ENCODE measurements at places on chromosomes 6 and 20. TPM values are rescaled to one million over a fixed set of nuclear protein-coding genes. Genes with fewer than 3 reads are reported as not detected.

The ZNF334 gene
- 0.52 TPM for total RNA-seq

The TNFRSF6B gene
- total RNA-seq: 0.64 TPM

- DNase-seq: no peak
These were observed 92.7 kb downstream of the CD40 start for GRCh38 chr20:46210672-46211330.

DNA sequence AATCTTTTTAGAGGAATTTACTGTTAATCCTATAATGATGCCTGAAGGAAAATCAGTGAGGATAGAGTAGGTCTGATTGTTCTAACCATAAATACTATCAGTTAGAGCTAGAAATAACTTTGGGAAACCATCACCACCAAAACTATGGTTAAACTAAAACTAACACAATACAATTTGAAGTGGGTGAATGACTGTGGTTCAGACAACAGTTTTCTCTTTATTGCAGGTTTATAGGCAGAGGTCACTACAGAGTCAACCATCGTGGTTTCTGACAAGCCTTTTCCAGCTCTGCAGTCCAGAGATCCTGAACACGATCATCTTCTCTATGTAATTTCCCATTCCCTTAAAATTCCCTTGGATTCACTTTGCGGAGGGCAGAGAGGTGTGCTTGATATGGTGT is 134.3 kb downstream of the IBTK start:
- no peak for DNase-seq

GRCh38 chr6:150183105-150183504 is 40.3 kb downstream of the PPP1R14C start:
- DNase-seq: no peak

The ZSCAN16 gene
- total RNA-seq: 2.2 TPM

The NKAPL gene
- 6.3 TPM for total RNA-seq

DNA sequence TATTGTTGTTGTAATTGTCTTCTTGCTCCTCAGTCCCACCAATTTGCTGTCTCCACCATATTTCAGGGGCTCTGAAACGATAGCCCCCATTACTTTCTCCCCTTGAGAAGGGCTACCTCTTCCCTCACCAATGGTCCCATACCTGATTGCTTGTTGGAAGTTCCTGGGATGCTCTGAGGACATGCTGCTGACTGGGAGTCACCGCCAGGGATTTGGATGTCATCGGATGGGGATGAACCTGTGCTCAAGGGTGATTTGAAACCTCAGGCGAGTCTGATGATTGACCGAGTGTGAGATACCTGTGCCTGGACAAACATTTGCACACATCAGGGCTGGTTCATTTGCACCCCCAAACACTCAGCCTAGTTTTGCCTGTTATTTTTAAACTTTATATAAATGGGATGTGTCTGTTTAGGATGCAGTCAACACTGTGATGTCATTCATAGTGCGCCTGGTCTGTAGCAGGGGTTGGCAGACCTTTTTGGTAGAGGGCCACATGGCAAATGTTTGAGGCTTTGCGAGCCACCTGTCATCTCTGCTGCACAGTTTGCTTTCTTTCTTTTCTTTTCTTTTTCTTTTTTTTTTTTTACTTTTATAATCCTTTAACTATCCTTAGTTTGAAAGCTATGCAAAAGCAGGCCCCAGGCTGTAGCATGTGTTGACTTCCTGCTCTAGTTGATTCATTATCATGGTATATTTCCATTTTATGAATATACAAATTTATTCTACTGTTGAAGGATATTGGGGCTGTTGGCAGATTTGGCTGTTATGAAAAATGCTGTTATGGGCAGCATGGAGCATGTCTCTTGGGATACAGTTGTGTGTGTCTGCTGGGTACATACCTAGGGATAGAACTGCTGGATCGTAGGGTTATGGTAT is 118.5 kb upstream of the PHACTR3 start:
- no peak for DNase-seq

The RNF182 gene
- 0.10 TPM for total RNA-seq

The HLA-DOB gene
- total RNA-seq: 0.32 TPM

The VWA7 gene
- total RNA-seq: 12.8 TPM

DNA sequence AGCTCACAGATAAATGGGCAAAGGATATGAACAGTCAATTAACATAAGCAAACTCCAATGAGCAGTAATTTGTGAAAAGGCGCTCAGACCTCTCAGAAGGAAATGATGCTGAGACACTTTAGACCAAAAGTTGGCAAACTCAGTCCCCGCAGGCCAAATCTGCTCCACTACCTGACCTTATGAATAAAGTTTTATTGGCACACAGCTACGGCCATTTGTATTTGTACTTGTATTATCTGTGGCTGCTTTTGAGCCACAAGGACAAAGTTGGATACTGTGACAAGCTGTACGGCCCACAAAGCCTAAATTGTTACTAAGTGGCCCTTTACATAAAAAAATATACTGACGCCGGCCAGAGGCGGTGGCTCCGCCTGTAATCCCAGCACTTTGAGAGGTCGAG is 167.0 kb downstream of the PREX1 start:
- no peak for DNase-seq

The CYP39A1 gene
- total RNA-seq: 5.9 TPM

GRCh38 chr20:10672624-10673127 is 1.1 kb downstream of the JAG1 start:
- peak; percentile 74 for DNase-seq

GRCh38 chr6:150191809-150192208 is 49.0 kb downstream of the PPP1R14C start:
- no peak for DNase-seq

DNA sequence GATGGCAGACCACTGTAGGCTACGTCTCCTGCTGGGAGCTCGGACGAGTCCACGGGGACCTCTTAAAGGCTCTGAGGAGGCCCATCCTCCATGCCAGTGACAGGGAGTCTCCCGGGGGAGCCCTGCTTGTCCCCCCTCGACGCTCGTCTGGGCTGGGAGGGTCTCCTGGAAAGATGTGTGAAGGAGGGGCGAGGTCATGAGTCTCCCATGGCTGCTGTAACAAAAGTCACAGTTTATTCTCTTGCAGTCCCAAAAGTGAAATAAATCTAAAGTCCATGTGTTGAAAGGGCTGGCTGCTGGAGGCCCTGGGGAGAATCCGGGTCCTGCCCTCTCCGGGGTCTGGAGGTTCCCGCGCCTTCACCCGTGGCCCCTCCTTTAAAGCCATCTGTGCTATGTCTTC is 67.1 kb upstream of the GATA5 start:
- DNase-seq: no peak

DNA sequence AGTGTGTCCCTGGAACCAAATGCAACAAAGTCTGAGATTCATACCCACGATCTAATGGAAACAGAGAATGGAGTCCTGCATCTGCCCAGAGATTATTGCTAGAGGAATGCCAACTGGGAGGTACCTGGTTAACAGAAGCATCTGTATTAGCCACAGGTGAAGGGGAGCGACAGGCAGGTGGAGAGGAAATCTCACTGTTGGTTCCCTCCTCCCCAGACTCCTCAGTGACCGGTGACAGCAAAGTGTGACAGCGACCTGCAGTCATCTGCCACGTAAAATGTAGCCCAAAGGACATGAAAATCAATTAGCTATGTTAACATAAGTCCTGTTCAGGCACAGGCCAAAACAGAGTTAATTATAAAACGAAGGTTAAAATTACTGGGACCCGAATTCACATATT is 336.6 kb downstream of the SYNE1 start:
- DNase-seq: no peak

DNA sequence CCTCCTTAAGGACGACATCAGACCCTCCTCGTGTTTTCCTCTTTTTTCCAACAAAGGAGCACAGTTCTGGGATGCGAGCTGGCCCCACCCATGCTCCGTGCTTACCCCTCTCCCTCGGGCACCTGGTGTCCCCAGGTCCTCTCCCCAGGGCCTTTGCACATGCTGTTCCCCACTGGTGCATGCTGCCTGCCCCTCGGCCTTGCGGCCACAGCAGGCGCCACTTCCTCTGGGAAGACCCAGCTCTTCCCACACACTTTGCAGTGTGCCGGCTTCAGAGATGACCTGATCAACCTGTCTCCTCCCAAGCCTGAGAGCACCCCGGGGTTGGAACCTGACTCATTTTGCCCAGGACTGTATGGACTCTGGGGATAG is 39.8 kb downstream of the GNAS-AS1 start:
- DNase-seq: no peak

GRCh38 chr6:128425856-128426255 is 94.5 kb downstream of the PTPRK start:
- no peak for DNase-seq

The TMEM244 gene
- total RNA-seq: not detected

The GJA10 gene
- total RNA-seq: not detected

GRCh38 chr6:118719351-118720124 is 68.1 kb upstream of the CEP85L start:
- DNase-seq: no peak

DNA sequence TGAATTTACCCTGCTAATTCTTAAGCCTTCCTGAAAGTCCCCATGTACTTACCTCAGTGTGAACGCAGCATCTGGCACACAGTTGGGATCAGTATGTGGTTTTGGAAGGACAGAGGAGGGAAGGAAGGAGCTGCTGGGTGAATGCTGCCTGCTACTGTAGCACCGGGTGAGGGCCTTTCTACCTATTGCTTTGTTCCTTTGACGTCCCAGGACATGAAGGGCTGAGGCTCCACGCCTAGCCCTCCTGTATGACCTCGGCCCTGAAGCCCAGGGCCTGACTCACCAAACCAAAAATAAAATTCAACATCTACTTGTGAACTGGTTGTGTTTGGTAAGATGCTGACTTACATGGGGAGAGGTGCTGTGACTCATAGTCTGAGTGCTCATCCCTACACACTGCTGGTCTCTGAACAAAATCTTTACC is 51.1 kb downstream of the ARID1B start:
- DNase-seq: no peak

The PCED1A gene
- total RNA-seq: 10.2 TPM

DNA sequence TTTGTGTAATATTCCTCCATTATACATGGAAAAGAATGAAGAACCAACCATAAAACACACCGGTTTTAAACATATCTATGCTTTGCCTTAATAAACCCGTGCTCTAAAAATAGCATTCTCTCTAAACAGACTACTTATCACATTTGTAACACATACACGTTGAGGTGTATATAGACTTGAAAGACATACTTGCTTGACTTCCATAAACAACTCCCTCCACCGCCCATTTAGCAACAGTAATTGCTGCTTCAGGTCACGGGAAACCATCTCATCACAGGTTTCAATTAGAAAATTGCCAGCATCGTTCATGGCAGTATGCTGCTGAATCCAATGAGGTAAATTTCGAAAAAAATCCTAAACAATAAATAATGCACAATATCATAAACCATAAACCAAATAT is 174.0 kb downstream of the SYNE1 start:
- DNase-seq: no peak

The OR2J3 gene
- total RNA-seq: not detected

The COL19A1 gene
- 1.4 TPM for total RNA-seq

The ULBP2 gene
- 0.84 TPM for total RNA-seq

The SLPI gene
- total RNA-seq: 21.9 TPM

DNA sequence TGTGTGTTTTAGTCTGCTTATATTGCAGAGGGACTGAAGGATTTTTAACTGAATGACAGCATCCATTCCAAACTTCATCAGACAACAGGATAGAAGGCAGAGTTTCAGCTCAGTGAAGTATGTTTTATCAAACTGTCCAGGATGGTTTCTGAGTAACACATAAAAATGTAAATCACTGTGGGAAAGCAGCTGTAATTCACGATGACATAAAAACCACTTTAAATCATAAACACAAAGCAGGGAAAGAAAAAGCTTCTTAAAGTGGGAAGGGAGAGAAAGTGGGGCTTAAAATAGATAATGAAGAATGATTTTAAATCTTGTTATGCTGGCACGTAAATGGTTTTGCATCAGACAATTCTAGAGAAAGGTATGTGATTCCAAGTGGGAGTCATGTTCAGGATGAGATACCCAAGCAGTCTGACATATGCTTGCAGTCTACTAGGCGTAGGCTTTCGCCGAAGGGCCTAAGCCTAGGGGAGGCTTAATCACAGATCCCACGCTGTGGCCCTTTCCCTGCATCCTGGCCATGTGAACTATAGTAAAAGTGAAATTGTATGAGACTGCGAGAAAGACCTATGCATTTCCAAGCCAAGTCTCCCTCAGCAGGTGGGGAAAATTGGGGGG is 610.6 kb downstream of the PRKN start:
- no peak for DNase-seq

DNA sequence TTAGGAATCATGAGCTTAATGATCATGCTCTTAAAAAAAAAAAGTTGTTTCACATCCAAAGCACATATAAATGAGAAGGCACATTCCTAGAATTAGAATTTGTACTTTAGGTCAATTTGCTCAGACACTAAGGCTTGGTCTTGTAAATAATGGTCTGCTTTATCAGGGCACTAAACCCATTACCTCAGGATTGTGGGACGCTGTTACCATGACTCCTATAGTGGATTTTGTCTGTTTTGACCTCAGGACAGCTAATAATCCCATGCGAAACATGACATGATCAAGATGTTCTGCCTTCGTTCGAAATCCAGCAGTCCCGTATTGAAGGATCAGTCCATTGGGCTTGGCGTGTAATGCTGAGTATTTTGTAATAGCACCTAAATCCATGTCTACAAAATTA is 2.4 kb downstream of the PGM3 start:
- DNase-seq: no peak

GRCh38 chr6:144952456-144953240 is 667.5 kb downstream of the UTRN start:
- no peak for DNase-seq

The ALDH8A1 gene
- 0.20 TPM for total RNA-seq

DNA sequence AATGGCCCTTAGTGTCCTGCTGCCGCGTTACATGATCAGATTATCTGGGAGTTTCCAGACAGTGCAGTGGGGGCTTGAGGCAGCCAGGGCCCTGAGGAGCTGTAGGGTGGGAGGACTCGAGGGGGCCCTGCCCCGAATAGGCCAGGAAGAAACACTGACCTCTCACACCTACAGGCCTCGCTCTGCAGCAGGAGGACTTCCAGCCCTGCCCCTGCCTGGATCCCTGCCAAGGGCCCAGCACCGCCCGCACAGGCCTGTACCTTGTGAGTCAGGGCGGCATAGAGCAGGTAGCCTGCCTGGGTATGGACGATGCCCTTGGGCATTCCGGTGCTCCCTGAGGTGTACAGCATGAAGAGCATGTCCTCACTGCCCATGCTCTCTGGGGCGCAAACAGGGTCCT is 30.1 kb upstream of the APMAP start:
- DNase-seq: peak; percentile 73

DNA sequence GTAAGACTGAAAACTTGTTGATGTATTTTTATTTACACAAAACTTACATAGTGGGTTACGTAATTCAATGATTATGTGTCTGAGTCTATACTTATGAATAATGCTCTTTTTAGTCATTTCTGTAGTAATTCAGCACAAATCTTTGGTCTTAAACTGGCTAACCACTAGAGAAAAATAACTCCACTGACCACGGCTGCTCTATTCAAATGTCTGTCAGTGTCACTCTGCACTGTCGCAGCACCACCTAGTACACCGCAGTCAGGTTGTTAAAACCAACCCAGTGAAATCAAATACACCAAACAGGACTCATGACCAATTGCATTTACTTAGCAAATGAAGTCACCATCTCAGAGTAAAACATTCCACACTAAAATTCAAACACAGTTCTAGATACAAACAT is 93.5 kb upstream of the CCDC28A start:
- no peak for DNase-seq

GRCh38 chr20:59576216-59576953 is 28.0 kb upstream of the PHACTR3 start:
- DNase-seq: no peak

The CYP21A2 gene
- 0.52 TPM for total RNA-seq
